ENCODE measurements at places on chromosomes 6 and 20.

- no peak for DNase-seq
Measured at GRCh38 chr6:19137505-19137904, 699.7 kb upstream of the ID4 start.

GRCh38 chr20:33249456-33249855, 13.7 kb downstream of the BPIFA1 start:
- no peak for DNase-seq

- DNase-seq, result peak; percentile 55
Measured at GRCh38 chr20:41169791-41170351, 32.5 kb downstream of the PLCG1 start.

DNA sequence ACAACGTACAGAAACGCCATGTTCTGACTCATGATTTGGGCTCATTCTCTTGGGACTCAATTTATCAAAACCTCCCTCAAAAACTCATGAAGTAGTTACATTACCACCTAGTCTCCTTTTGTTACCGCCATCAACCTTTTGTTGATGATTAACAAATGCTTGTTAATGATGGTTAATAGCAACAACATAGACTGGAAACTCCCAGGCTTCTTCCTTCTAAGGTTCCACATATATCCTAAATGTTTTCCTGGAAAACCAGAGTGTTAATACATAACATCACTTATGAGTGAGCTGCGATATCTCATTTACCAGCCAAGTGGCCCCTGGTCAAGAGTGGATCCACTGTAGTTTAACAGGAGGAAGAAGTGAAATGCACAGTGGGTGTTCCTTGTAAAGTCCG, 176.3 kb downstream of the ERMARD start:
- DNase-seq, result no peak

- DNase-seq, result no peak
Measured at GRCh38 chr6:106439459-106439858, 78.9 kb downstream of the CRYBG1 start.

- peak; percentile 51 for DNase-seq
Measured at GRCh38 chr6:1611572-1612298, 2.0 kb downstream of the FOXC1 start.

GRCh38 chr6:101760843-101761621, 367.5 kb downstream of the GRIK2 start:
- DNase-seq, result peak; percentile 95

- DNase-seq, result no peak
Measured at GRCh38 chr20:56043227-56043626, 37.9 kb upstream of the CBLN4 start.

DNA sequence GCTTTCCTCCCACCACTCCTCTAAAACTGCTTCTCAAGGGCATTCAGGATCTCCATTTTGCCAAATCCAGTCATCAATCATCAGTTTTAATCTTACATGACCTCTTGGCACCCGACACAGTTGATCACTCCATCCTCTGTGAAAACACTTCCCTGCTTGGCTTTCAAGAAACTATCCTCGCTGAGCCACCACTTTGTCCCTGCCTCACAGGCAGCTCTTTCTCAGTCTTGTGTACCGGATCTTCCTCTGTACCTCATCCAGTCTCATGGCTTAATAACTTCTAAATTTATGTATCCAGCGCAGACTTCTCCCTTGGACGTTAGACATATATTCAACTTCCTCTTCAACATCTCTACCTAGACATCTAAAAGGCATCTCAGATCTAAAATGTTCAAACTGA, 89.9 kb downstream of the BTBD9 start:
- no peak for DNase-seq

GRCh38 chr20:19004975-19005374, 191.4 kb downstream of the SCP2D1 start:
- DNase-seq, result no peak

- peak; percentile 23 for DNase-seq
Measured at GRCh38 chr6:73691512-73691911, 4.5 kb upstream of the CD109 start.

GRCh38 chr6:102742028-102742427, 1348.5 kb downstream of the GRIK2 start:
- DNase-seq, result no peak

GRCh38 chr6:72976484-72976883, 248.8 kb downstream of the KHDC1L start:
- no peak for DNase-seq
